Suppressor macrophage treated with lipopolysaccharide for 1 hour (primary cell): ENCODE measurements at places on chromosomes 11 and 22.

- DNase-seq: no peak
Observed at GRCh38 chr11:44811841-44812448, 85.2 kb downstream of the TSPAN18 start.

DNA sequence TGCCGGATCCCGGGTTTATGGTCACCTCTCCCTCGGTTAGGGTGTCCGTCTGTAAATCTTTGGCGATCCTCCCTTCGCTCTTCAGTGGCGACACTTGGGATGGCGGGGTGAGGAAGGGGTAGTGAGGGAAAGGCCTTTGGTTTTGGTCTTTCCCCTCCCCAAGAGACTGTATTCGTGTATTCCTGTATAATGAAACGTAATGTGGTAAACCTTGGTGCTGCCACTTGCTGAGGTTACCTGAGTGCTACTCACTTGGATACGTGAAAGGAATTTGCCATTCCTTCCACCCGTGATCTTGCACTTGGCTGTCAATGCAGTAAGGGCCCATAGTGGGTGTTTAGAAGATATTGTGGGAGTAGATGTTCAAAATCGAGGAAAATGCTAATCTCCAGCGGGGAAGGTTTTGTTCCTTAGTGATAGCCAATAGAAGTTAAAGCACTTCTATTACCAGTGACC, 578 bp upstream of the NUP160 start:
- DNase-seq: no peak

DNA sequence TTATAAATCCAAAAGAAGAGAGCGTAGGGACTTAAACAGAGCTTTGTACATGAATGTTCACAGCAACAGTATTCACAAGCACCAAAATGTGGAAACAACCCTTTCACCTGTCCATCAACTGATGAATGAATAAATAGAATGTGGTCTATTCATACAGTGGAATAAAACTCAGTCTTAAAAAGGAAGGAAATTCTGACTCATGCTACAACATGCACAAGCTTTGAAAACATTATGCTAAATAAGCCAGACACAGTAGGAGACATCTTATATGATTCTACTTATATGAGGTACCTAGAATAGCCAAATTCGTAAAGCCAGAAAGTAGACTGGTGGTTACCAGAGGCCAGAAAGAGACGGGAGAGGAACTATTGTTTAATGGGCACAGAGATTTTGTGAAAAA, 74.3 kb downstream of the SHANK2 start:
- DNase-seq: no peak

- DNase-seq: no peak
Observed at GRCh38 chr22:46021577-46021976, 44.6 kb upstream of the WNT7B start.

DNA sequence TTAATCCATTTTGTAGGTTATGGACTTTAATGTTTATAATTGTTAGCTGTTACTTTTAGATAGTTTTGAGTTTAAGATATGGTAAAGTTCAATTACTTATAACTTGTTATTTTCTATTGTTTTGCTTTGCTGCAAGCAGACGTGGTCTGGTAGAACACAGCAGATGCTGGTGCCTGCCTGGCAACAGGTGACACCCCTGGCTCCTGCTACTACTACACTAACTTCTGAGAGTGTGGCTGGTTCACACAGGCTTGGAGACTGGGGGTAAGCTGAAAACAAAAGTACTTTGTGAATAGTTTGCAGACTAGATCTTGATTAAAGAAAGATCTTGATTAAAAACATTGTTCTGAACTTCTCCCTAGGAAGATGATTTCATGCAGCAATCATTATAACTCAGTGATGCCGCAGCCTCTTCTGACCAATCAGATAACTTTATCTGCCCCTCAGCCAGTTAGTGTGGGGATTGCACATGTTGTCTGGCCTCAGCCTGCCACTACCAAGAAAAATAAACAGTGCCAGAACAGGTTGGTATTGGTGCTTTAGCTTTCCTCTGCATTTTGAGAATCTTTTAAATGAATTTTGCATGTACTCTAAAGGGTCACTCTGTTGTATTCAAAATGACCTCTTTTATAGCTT, 90.4 kb downstream of the HIPK3 start:
- no peak for DNase-seq

DNA sequence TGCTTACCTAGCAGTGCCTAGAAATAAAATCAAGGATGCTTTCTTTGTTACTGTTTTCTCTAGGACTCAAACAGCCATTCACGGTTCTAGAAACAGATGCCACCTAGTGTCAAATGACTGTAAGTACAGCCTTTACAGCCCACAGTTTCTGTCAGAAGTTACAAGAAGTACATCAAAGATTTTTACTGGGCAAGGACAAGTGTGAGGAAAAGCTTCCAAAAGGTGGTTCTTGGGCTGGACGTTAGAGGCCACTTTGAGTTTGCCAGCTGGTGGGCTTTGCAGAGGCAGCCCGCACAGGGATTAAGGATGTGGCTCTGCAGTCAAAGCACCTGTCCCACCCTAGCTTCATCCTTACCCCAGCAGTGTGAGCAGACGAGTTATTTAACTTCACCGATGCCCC, 6.9 kb downstream of the KMT5B start:
- peak; percentile 76 for DNase-seq

GRCh38 chr11:91796999-91797398, 427.6 kb upstream of the FAT3 start:
- DNase-seq: no peak

GRCh38 chr11:45048870-45049691, 97.4 kb upstream of the PRDM11 start:
- no peak for DNase-seq

DNA sequence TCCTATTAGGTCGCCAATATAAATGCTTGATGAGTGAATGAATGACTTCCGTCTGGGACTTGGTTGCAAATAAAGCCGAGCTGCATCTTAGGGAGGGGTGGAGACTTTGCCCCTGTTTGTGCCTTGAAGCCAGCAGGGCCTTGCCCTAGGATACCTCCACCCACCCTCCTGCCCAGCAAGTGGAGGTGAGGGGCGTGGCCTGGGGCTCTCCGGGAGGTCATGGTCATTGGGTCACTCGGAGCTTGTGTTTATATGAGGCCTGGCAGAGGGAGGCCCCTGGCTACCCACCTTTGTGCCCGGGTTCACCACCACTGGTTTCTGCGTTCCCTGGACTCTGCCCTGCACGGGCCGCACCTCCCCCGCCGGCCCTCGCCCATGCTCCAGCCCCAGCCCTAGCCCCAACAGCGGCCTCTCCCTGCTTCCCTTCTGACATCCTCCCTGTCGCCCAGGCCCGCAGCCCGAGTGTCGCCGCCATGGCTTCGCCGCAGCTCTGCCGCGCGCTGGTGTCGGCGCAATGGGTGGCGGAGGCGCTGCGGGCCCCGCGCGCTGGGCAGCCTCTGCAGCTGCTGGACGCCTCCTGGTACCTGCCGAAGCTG, 4.3 kb downstream of the MPST start:
- DNase-seq: no peak

GRCh38 chr11:120682866-120683265, 171.3 kb downstream of the GRIK4 start:
- no peak for DNase-seq

DNA sequence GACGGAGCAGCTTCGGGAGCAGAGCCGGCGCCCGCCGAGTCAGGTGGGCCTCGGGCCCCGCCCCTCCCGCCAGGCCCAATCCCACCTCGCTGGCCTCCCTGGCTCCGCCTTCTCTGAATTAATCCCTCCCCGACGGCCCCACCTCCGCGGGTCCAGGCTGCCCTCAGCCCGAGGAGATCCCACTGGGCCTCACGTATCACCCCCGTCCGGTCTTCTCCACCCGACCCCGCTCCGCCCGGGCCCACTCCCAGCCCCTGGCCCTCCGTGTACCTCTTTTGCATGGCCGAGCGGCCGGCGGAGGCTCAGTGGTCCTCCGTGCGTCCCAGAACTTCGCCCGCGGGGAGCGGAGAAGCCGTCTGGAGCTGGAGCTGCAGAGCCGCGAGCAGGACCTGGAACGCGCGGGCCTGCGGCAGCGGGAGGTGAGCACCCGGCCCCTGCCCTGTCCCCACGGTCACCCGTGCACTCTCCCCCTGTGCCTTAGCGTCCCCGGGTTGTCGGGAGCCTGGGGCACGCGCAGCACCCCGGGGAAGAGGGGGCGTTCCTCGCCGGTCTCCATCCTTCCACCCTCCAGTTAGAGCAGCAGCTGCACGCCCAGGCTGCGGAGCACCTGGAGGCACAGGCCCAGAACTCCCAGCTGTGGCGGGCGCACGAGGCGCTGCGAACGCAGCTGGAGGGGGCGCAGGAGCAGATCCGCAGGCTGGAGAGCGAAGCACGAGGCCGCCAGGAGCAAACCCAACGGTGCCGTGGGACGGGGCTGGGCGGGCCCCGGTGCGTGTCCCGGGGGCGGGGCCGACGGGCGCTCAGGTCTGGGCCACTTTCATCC, 2.2 kb upstream of the CD151 start:
- DNase-seq: peak; percentile 57

GRCh38 chr11:97794876-97795275, 1225.9 kb upstream of the CNTN5 start:
- DNase-seq: no peak

- no peak for DNase-seq
Observed at GRCh38 chr11:12175694-12176241, 65.4 kb downstream of the MICAL2 start.

- DNase-seq: peak; percentile 27
Observed at GRCh38 chr11:61587951-61588727, 7.3 kb upstream of the SYT7 start.

- DNase-seq: no peak
Observed at GRCh38 chr11:47529951-47530350, 23.0 kb downstream of the CELF1 start.

DNA sequence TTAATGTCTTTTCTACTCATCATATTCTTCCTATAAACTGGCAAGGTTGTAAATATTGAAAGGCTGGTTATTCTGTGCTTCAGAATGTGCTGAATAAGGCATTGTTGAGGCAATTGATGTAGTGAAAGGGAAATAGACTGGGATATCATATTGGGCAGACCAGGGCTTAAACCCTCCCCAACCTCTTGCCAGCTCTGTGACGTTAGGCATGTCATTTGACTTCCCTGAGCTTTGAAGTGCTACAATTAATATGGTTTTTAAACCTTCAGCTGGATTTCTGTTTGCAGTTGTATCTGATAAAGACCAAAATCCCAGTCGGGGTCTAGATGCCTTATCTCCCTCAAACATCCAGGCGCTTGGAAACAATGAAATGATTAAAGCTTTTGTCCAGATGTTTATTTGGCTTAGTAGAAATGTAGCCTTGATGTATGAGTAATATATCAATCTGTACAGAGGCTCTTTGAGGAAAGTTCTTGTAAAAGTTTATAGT, 208.1 kb downstream of the DBX1 start:
- DNase-seq: no peak

- DNase-seq: no peak
Observed at GRCh38 chr11:25910086-25910485, 421.8 kb upstream of the ANO3 start.

DNA sequence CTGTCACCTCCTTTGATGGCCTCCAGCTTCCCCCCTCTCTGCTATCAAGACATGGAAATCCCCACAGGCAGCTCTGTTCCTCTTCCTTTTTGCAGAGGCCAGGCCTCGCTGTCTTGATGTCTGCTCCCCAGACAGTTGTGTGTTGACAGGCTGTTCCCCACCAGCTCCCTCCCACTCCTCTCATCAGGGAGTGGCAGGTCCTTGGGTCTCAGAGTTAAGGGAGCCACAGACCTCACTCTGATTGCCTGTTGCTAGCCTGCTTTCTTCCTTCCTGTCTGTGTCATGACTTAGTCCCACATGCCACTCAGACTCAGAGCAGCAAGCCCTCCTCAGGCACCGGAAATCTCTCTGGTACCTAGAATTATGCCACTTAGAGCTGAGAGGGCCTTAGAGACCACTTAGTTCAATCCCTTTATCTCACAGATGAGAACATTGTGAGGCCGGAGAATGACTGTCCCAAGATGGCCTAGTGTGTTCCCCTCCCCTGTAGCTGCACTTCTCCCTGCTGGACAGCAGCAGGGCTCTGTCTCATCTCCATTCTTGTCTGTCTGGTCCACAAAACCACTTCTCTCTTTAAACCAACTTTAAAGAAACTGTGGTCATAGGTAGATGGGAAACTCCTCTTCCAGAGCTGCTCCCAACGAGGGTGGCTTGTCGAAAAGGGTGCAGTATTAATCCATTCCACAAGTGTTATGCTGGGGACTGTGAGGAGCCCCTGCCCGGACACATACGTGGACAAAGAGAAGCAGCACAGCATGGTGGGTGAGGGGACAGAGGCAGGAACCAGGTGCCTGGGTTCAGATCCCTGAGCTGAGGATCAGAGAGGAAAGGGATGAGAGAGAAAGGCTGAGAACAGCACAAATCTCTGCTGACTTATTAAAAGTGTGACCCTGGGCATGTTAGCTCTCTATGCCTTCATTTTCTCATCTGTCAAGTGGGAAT, 4.2 kb downstream of the AMPD3 start:
- peak; percentile 87 for DNase-seq

DNA sequence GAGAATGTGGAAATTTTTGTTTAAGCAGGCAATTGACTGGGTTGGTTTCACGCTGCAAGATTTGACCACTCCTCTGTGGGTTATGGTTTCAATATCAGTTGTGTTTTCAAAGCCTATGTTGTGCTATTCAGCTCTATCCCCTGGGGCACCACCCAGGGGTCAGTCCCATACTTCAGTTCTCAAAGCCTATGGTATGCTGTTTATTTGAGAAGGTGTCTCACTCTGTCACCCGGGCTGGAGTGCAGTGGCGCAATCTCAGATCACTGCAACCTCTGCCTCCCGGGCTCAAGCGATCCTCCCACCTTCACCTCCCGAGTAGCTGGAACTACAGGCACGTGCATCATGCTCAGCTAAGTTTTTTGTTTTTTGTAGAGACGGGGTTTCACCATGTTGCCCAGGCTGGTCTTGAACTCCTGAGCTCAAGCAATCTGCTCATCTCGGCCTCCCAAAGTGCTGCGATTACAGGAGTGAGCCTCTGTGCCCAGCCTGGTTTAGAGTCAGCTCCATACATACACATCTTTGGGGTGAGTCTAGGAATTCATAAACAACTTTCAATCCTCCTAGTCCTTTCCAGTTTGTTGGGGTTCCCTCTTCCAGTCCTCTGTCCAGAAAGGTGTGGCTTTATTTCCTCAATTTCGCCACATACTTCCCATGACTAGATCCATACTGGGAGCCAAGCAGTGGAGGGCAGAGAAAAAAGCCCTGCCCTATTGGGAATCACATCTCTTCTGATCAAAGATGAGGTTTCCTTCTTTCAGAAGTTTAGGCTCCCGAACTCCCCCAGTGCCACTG, 35.0 kb upstream of the MAPK1 start:
- no peak for DNase-seq

DNA sequence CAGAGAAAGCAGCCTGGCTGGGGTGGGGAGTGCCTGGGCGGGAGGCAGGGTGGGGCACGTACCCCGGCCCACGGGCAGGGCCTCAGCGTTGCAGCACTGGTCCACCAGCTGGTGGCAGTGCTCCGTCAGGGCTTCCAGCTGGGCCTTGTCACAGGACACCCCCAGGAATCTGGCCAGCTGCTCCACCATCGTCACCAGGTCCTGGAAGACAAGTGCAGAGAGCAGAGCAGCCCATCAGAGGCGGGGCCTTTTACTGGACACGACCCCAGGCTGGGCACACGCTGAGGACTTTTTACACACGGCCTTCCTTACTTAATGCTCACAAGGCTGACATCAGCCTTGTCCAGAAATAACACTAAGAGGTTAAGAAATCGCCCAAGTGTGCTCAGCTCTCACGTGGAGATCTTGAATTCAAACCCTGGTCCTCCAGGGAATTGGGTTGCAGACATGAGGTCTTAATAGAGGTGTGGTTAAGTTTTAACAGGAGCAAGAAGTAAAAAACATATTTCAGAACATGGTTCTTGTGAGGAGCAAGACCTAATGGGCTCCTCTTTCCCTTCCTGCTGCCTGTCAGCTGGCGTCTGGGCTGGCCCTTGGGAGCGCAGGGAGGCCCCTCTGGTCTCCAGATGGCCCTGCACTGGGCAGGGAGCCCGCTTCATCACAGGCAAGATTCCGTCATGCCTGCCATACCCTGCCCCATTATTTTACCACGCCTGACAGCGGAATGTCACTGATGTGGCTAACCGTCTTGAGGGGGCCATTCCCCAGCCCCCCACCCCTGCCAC, 17.1 kb upstream of the EFCAB6 start:
- DNase-seq: no peak
